Type B pancreatic cell (in vitro differentiated cells): ENCODE measurements at places on chromosomes 13 and 19.

DNA sequence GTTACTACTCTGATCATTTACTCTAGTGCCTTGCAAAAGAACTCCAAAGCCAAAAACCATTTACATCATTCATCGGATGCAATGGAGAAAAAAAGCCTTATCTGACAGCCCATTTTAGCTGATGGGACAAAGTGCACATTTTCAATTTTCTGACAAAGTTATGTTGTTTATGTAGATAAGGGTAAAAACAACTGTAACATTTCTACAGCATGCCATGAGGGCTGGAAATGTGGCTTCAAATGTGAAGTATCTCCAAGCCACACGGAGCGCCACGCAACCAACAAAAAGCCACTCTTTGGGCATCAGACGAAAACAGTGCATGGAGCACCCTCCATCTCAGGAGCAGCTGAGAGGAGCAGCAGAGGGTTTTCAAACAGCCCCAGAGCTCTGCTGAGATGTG is 364.6 kb upstream of the ZNF507 start:
- DNase-seq = peak; percentile 36

DNA sequence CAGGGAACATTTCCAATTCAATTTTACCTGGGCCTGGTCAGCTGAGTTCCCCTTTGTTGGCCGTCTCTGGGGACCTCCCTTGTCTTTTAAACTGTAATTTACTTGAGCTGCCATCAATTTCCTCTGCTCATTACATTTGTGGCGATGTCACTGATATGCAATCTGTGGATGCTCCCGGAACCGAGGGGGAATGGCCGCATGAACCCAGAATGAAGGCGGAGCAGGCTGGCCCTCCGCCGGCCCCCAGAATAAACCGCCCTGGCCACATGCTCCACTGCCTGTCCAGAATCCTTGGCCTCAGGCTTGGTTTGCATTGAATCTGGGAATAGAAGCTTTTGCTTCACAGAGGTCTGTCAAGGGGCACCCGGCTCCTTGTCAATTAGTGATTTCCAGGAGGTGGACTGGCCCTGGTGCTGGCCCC is 276.8 kb downstream of the TEX29 start:
- DNase-seq = no peak

DNA sequence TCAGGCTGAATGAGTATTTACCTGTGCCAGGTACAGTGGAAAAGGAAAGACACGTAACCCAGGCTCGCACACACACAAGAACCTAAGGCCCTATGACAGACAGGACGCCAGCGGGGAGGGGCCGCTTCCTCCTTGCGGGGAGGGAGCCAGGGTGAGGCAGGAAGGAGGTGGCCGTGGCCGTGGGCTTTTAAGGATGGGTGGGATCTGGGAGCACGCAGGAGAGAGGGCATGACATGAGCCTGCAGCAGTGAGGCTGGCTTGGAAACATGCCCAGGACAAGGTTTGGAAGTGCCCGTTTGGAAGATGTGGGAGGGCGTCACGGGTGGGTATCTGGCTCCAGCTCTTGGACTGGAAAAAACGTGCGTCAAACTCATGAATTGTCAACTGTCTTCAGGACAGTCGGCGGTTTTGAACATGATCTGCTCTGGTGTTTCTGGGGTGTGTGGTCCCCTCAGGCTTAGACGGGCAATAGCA is 20.1 kb downstream of the SH3GL1 start:
- DNase-seq = no peak

DNA sequence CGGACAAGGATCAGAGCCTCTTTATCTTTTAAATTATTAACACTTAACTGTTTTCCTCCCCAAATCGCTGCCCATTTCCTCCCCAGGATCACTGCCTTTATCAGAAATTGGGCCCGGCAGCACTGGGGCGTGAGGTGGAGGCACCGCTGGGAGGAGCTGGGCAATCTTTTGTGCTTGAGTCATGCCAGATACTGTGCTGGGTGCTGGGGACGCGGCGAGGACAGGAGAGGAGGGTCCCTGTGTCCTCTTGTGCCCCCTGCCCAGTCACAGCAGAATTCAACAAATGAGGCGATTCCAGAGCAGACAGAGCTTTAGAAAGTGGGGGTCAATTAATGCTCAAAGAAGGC is 347.8 kb downstream of the ZNF536 start:
- no peak for DNase-seq

DNA sequence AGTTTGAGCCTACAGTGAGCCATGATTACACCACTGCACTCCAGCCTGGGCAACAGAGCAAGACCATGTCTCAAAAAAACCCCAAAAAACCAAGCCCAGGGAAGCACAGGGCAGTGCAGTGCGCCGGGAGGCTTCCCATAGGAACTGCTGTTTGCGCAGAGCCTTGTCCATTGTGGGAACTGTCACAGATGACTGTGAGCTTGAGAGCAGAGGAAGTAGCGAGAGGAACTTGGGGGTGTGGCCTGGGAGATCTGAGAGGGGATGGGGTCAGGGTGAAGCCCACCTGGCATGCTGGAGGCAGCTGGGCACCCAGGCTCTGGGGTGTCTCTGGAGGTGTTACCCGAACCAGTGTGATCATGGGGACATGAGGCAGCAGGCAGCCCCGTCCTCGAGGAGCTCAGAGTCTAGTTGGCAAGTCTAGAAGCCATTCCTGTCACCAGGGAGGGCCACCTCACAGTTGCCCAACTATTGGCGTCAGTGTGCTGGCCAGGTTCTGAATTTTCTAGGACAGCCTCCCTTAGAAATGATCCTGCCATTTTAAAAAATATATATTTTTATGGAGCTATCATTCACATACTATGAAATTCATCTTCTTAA is 10.4 kb downstream of the KDM4B start:
- DNase-seq = no peak

- no peak for DNase-seq
Observed at GRCh38 chr13:50359041-50359367, 343.8 kb downstream of the KCNRG start.

- no peak for DNase-seq
Observed at GRCh38 chr13:73960474-73960873, 173.7 kb downstream of the KLF12 start.

DNA sequence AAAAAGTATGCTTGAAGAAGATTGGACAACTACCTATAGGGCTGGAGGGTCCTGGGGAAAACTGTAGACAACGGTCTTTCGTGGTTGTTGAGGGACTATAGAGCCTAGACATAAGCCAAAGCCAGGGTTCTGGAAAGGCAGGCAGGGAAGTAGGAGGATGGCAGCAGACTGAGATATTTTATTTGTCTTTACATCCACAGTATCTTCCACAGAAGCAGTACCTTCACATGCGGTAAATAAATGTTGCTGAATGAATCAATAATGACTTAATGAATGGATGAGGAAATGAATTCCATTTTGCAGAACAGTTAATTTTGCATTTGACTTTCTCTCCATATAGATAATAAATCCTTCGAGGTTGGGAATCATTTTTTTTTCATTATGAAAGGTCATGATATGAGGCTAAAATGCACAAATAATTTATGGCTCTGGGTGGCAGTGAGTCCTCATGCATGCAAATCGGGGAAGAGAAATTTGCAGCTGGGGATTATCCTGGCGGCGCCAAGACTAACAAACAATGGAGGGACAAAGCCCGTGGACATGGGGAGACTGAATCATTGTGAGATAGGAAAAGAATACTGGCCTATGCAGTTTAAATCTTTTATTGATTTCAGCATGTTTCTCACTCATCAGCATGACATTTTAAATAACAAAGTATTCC is 102.0 kb downstream of the ERCC5 start:
- DNase-seq = no peak

DNA sequence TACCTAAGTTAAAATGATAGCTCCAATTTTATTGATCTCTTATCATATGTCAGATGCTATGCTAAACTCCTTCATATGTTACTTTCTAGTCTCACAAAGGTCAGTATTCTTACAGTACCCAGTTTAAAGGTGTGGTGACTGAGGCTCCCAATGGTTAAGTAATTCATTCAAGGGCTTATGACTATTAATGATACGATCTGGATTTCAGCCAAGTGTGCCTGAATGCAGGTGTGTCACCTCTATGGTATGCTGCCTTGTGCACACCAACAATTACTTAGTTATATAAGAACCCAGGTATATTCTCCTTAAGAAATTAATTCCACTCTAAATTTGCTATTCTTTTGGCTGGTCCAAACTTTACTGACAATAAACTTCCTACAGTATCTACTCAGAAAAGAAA is 84.6 kb upstream of the TRPC4 start:
- DNase-seq = no peak

GRCh38 chr19:44585371-44586133 is 27.8 kb upstream of the IGSF23 start:
- DNase-seq = no peak

DNA sequence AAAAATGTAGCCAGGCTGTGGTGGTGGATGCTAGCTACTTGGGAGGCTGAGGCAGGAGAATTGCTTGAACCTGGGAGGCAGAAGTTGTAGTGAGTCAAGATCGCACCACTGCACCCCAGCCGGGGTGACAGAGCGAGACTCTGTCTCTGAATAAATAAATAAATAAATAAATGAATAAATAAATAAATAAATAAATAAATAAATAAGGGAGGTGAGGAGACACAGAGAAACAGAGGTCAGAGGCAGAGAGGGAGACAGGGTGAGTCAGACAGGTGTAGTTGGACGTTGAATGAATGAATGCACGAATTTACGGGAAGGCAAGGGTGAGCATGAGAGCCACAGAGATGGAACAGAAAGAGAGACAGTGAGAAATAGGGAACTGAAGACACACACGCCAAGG is 3.1 kb downstream of the RAB4B start:
- no peak for DNase-seq

- DNase-seq = no peak
Observed at GRCh38 chr13:91185294-91185863, 162.1 kb upstream of the MIR17HG start.

DNA sequence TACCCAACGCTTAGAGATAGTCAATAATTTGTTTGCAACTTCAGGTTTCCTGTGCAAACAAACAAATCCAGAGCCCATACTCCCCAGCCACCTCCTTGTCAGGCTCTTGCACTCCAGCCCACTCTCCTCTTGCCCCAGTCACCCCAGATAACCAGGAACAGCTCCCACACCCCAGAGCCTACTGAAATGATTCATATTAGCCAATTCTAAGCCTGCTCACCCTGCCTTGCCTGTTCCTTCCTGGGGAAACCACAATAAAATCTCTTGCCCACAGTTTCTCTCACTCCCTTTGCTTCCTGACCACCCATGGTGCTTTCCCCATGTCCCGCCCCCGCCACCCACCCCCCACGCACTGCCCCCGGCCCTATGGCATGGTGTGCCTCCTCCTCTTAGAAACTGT is 3.8 kb upstream of the ACTL9 start:
- peak; percentile 36 for DNase-seq

DNA sequence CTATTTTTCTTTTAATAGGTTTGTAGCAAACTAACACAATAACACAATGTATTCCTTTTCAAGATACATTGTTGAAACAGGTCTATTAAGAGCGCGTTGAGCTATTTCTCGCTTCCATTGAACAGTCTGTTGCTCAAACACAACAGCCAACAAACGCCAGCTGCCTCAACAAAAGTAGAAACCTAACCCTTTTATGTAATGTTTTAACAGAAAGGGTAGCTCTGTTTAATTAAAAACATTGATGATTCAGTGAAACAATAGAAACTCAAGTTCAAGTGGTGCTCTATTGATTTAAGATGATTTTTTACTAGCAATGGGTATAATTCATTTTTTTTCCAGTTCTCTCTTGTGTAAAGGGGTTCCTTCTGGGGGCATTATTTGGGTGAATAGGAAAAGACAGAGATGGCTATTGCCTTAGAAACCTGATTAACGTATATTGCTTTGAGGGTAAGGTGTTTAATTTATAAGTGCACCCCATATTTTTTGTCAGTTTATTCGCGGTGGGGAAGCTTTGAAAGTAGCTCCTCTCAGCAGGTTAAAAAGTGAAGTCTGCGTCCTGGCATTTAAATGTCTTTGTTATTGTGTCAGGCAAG is 14.9 kb downstream of the ZIC2 start:
- no peak for DNase-seq

DNA sequence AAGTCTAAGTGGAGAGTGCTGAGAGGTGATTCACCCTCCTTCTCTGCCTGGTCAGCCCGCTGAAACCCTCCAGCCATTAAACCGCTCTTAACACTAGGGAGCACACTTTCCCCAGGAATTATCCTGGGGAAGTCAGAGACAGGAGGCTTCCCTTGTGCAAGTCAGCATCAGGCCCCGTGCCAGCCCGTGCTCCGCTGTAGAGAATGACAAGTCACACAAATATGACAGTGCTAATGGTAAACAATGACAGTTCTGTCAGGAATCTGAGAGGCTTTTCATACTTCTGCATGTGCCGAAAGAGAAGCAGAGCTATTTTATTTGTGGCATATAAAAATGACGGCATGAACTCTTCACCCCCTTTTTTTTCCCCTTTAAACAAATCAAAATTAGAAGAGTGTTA is 816.9 kb upstream of the SLC10A2 start:
- DNase-seq = peak; percentile 74

DNA sequence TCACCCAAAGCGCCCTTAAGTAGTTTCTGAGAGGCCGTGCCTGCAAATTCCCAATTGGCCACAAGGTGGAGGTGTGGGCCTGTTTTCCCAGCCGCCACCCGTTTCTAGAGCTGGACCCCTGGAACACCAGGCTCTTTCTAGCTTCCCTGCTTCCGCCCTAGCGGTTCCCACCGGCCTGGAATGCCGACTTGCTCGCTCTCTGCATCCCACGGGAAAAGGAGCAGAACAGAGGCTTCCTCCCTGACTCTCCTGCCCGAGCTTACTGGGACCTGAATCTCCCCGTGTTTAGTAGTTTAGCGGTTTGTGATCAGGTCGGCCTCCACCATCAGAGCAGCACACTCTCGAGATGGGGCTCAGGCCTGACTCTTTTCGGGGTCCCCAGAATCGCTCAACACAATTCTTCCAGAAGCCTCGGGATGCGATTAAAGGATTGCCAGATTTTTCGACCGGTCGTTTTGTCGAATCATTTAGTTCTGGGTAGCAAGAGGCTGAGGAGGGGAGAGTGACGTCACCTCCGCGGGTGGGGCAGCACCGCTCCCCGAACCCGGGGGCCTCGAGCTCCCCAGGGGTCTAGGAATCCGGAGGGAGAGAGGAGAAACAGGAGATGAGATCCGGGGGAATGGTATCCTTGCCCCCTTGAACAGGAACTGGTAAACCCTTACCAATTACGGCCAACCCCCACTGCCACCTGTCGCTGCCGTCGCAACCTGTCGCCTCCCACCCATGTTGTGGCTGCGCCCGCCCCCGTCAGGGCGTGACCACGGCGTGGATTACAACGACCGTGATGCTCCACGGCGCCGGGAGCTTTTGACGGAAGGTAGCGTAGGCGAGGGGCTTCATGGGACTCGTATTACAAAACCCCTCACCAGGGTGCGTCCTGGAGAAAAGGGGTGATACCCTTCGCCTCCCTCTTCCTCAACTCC is 8.0 kb downstream of the NAPSA start:
- DNase-seq = no peak

GRCh38 chr19:54967611-54968010 is 1.4 kb downstream of the NLRP2 start:
- no peak for DNase-seq

GRCh38 chr13:64538711-64539110 is 2691.4 kb downstream of the PCDH9 start:
- no peak for DNase-seq
